ENCODE measurements at places on chromosomes 12 and 14.

DNA sequence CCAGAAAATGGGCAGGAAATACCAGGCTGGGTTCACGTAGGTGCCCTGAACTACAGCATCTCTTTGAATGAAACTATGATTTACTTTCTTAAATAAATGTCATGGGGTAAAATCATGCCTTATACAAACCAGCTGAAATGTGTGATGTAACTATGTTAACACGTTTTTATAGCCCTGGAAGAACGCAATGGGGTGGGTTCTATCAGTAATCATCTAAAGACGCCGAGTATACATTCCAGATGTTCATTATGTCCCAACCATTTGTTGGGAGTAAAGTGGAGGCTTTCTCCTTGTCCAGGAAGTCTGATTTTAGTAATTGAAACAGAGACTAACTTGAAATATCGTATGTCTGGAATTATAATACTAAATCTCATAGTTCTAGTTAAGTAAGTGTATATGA, 16.2 kb upstream of the IGF1 start:
- DNase-seq = no peak

DNA sequence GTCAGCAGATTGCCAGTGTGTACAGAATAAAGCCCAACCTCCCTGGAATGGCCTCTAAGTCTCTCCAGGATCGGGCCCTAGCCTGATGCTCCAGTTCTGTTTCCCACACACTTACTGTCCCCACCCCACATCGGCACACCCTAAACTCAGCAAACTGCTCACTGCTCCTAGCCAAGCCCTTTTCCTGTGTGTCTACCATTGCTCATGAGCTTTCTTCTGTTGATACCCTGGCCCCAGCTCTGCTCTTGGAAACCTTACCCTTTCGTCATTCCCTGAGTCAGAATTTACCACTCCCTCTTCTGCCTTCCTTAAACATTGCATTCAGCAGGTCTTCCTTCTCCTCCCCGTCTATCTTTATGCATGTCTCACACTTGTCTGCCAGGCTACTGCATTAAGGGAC, 158.9 kb downstream of the TMX1 start:
- DNase-seq = no peak

DNA sequence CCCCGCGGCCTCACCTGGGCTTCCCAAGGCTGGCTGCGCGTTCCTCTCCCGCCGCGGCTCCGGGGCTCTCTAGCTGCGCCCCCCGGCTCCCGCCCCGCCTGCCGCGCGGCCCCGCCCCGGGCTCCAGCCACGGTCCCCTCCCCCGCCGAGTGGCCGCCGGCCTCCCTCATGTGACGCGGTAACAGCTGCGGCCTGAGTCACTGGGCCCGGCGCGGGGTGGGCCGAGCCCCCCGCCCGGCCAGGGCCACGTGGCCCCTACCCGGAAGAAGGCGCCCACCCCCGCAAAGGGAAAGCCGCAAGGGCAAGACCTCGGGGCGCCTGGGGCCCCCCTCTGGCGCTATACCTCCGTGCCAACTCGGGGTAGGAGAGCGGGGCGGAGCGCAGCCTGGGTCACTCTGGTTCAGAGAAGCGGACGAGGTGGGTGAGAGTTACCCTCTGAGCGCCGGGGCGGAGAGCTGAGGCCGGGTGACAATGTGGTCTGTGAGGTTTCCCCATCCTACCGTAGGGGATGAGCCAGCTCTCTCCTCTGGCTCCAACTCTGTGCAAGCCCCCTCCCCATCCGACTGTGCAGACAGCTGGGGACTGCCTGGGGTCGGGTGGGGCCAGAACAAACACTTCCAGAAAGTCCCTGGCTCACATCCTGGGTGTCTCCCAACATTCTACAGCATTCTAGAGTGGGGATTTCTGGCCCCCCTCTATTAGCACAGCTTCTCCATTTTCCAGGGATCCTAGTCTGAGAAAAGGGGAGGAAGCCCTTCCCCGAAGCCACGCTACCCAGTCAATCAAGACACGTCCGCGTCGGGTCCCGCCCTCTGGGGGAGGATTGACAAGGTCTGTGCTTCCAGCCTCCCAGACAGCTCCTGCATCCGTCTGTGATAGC, at the start of gene CD63:
TSS of gene CD63 (minus strand) at position 71 of the 880 bp plus-strand sequence. CDS start 668 bp downstream, outside the sequence.
- DNase-seq = peak; percentile 74

DNA sequence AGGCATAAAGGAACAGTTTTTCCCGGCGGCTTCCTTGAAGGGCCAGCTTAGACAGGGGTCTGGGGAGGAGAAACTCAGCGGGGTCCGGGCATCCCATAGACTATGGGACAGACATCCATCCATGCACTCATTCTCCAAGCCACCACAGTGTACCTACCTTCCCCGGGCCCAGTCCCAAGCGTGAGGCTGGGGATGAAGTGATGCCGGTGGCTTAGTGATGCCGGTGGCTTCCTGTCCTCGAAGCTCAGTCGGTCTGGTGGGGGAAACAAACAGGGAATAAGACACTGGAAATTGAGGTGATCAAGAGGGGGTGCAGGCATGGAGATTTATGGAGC, 421 bp downstream of the RTL1 start:
- no peak for DNase-seq

GRCh38 chr14:45633220-45633984, 380.4 kb upstream of the MIS18BP1 start:
- DNase-seq = no peak

DNA sequence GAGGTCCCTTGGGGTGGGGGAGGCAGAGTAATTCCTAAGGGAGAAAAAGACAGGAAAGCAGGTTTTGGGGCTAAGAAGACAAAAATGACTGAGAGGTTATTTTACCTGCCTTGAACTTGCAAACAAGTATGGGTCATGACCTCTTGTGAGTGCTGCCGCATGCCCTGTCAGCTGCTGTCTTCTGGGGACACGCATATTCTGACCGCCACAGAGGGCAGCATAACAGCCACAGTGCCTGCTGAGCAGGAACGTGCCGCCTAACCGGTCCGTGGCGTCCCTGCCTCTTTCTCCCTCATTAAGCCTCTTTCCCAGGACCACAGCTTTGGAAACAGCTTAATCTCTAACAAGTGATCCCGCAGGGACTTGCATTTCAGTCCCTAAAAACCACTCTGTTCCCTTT, 51.3 kb upstream of the KCNA1 start:
- no peak for DNase-seq

- no peak for DNase-seq
These were observed 816.1 kb upstream of the TMEM132C start for GRCh38 chr12:127450826-127451225.

GRCh38 chr14:74978416-74978947, 23.1 kb upstream of the PGF start:
- no peak for DNase-seq

DNA sequence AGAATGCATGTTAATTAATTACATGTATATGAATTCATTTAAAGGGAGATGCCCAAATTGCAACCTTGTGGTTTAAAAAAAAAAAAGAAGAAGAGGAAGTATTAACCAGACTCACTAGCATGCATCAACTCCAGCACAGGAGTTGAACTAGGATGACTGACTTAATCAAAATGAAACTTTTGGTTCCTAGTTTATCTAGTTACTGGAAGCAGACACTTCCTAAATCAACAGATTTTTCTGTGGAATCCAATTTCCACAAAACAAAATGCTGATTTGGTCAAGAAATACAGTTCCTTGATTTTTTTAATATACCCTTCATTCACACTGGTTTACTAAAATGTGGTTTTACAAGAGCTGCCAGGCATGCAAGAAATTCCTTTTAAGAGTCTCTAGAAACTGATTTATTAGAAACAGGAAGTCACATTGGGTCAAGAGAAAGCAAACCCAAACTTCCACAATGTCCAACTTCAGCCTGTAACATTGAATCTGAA, 41.6 kb downstream of the ITPR2 start:
- DNase-seq = no peak

- DNase-seq = no peak
These were observed 113.4 kb downstream of the SPTSSA start for GRCh38 chr14:34348592-34348991.

GRCh38 chr14:20632831-20633691, 8.4 kb downstream of the OR6S1 start:
- DNase-seq = peak; percentile 56

- DNase-seq = no peak
These were observed 3.3 kb downstream of the RAN start for GRCh38 chr12:130875193-130875592.

GRCh38 chr14:77105145-77105939, 7.3 kb downstream of the CIPC start:
- DNase-seq = no peak

DNA sequence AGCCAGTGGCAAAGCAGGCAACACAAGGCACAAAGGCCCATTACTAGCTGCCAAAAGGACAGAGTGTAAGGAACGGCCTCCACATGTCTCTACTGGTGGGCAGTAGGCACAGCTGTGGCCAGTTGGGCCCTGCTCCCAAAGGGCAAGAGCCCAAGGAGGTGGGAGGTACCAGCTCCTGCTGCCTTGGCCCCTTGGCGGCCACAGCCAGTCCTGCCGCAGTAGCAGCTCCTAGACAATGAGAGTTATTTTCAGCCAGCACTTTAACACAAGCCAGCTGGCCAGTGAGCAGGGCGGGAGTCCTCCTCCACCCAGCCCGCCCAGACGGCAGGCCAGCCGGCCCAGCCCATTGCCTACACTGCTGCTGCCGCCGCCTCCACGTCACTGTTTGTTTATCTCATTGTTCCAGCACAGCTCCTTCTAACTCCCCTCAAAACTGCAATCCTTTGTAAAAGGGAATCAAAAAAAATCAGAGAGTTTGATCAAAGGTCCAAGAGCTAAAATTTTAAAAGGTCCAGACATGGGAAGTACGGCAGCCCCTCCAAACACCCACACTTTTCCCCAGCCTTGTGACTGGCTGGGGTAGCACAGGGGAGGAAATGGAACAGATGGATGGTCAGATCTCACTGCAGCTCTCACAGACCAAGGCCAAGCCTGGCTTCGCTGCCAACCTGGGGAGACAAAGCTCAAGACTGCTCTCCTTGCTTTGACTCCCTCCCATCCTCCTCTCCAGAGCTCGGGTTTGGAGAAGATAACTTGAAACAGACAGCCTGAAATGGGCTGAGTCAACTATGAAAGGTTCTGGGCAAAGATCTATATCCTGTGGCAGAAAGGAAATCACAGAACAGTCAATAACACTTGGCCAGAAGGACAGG, 33.5 kb downstream of the FMNL3 start:
- no peak for DNase-seq

DNA sequence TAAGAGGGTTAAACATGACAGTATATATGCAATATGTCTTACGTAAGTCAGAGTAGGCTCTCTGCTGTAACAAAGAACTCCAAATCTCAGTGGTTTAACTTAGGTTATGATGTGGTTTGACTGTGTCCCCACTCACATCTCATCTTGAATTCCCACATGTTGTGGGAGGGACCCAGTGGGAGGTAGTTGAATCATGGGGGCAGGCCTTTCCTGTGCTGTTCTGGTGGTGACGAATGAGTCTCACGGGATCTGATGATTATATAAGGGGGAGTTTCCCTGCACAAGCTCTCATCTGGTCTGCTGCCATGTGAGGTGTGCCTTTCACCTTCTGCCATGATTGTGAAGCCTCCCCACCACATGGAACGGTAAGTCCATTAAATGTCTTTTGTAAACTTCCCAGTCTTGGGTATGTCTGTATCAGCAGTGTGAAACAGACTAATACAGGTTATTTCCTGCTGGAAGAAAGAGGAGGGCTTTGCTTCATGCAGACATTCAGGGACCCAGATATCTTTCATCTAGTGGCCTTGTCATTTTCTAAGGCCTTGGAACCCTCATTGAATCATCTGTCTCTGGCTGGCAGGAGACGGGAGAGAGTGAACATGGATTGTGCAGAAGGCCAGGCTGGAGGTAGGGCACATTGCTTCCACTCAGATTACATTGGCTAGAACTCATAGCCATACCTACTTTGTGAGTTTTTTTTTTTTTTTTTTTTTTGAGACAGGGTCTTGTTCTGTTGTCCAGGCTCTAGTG, 96.1 kb downstream of the CRADD start:
- DNase-seq = peak; percentile 81

DNA sequence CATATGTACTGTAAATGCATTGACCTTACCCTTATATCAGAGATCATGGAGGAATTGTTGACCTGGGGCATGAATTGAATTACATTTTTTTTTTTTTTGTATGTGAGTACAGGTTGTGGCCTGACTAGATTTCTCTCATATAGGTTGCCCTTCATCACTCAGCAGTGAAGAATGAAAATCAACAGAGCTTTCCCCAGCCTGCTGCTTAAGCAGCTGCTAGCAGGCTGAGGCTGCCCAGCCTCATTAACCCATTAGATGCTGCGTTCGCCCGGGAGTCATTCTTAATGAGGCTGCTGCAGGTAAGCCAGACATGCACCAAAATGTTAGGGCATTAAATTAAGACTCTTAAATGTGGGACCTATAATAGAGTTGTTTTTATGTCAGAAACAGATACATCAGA, 236.0 kb downstream of the ETNK1 start:
- no peak for DNase-seq

DNA sequence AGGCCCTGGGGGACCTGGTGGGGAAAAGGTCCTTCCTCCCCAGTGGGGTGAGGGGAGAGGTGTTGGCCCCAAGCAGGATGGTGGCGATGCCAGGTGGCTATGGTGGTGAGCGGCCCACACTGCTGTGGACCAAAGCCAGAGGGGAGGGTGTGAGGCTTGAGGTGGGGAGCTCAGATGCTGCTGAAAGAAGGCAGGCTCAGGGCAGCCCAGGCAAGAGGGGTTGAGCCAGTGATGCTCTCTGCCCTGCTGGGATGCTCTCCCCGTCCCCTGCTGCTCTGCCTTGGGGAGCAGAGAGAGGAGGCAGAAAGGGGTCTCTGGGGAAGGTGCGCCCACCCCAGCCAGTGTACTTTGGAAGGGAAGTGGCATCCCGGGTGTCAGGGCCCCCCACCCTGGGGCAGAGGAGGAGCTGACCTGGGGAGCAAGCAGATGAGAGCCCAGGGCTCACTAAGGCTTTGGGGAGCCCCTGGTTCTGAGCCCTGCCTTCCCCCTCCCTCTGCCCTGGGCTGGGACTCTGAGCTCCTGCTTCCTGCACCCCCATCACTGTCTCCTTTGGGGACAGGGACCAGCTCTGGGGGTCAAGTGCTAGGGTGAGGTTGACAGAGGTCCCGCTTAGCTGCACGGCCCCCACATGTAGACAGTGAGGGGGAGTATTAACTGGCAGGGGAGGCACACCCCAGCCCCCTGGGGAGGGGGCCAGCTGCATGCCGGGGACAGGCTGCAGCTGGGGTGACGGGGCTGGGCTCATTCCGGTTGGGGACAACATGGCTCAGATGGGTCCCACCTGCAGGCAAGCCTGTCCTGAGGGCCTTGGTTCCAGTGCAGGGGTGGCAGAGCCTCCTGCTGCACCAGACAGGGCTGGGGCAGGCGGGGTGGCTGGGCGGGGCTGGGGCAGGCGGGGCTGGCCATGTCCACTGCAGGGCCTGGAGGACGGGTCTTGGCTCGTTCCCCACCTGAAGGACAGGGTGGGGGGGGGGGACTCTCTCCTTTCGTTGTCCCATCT, 124.4 kb downstream of the KIF26A start:
- no peak for DNase-seq

DNA sequence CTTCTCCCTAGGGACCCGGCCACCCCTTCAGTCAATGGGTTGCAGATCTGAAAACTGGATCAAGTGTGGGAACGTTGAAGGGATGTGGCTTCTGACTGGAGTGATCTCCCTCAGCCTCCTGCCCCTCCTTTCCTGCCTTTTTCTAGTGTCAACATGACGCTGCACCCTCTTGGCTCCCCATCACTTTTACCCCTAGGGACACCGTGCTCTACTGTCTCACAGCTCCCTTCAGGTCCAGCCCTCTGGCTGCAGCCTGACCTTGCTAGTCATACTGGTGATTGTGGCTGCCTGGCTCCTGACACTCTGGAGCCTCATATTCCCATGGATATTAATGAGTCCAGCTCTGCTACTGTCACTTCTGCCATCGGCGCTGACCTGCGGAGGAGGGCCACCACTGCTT, 51.5 kb upstream of the RASSF3 start:
- DNase-seq = no peak
